ENCODE measurements at places on chromosomes 1 and 21.

DNA sequence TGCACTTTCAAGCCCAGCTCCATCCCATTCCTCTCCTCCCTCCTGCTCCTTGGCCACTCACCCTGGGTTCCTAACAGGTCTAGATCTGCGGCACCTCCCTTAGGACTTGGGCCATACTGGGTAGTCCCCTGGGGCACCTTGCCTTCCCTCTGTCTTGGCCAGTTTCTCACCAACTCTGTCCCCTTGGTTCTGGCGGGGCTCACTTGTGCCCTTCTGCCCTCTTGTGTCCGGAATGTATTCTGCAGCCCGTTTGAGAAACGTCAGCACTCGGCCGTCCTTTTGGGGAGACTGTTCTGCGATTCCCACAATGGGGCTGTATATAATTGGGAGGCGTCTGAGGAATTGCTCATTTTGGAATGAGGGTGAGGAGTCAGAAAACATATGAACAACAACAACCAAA lies 162.4 kb downstream of the ZSCAN20 start:
- DNase-seq: no peak

- DNase-seq: no peak
Measured at GRCh38 chr1:225917536-225917935, 6.5 kb downstream of the PYCR2 start.

- no peak for DNase-seq
Measured at GRCh38 chr1:3807769-3808168, 11.5 kb upstream of the LRRC47 start.

- no peak for DNase-seq
Measured at GRCh38 chr1:92883297-92883696, 51.5 kb downstream of the RPL5 start.

DNA sequence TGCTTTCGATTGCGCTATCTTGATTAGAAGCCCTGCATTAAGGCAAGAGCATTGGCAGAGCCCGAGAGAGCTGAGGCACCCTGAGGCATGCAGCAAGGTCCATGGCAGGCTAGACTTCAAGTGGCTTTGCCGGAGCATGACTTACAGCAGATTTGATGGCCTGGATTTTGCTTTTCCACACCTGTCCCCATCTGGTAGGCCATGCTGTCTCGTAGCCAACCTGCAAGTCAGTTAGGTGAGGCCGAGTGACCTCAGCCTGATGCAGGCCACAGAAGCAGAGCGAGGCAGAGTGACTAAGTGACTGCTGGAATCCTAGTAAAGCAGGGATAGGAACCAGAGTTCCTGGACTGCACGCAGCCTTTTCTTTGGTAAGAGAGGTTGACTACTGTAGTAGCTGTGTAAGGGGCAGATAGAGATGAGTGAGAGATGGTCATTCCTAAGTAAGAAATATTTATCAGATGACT lies 148.9 kb downstream of the PBX1 start:
- no peak for DNase-seq

All from breast epithelium (tissue), 4 donors.